ENCODE measurements at places on chromosomes 3 and 15.

DNA sequence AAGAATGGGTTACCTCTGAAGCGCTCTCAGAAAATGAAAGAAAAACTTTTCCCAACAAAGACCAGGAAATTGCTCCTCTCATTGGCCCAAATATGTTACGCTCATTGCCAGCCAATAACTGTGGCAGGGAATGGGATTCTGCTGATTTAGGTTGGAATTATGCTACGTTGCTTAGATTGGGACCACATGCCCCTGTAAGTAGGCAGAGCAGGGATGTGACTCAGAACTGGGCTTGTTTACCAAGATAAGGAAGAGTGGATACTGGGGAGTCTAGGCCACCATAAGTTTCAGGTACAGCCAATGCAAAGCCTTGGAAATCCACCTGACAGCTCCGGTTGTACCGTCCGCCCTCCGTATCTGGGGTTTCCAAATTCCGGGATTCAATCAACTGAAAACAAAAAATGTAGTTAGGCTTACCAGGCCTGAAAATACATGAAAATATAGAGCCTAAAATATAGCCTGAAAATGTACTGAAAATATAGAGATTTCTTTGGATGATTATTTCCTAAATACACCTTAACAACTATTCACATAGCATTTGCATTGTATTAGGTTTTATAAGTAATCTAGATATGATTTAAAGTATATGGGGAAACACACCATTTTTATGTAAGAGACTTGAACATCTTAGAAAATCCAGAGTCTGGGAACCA lies 1.5 kb upstream of the TCF12 start:
- no peak for DNase-seq

GRCh38 chr3:10366651-10367101 lies 45.8 kb upstream of the SEC13 start:
- DNase-seq = no peak

GRCh38 chr3:44661189-44661588 lies 12.7 kb downstream of the ZNF35 start:
- DNase-seq = no peak

GRCh38 chr3:115632026-115632425 lies 8.7 kb downstream of the GAP43 start:
- DNase-seq = no peak

DNA sequence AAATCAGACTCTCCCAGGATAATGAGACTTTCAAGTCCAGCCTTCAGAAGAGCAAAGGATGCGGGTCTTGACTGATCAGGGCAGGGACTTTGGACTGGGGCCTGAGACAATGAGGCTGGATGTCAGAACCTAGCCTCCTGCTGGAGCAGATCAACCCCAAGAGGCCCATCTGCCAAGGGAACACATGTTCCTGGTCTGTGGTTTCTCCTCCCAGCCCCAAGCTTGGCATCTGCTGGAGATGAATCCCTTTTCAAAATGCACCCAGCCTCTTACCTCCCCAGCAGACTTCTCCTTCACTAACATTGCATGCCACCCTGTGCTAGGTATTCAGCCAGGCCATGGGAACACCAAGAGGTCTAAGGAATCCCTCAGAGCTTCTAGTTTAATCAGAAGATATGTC lies 43.7 kb upstream of the MFGE8 start:
- no peak for DNase-seq
